Aortic smooth muscle cell (primary cell): ENCODE measurements at places on chromosomes 16 and 17. TPM values are rescaled to one million over a fixed set of nuclear protein-coding genes. Genes with fewer than 3 reads are reported as not detected.

Gene CES2
- total RNA-seq: 28.1 and 29.1 TPM in 2 replicates

Gene TXNL4B
- total RNA-seq: 5.3 and 6.3 TPM in 2 replicates

Gene KRTAP1-1
- total RNA-seq: not detected in 2 replicates

Gene MPG
- total RNA-seq: 196 and 229 TPM in 2 replicates

Gene KCNJ12
- 0.19 and 0.26 TPM in 2 replicates for total RNA-seq

Gene KRTAP16-1
- not detected in 2 replicates for total RNA-seq

Gene CCL1
- not detected in 2 replicates for total RNA-seq

Gene ACSM2B
- not detected in 2 replicates for total RNA-seq
